ENCODE measurements at places on chromosomes 2 and 18.
A peak's percentile ranks its signal among the peaks of the same experiment; 100 is the strongest.

DNA sequence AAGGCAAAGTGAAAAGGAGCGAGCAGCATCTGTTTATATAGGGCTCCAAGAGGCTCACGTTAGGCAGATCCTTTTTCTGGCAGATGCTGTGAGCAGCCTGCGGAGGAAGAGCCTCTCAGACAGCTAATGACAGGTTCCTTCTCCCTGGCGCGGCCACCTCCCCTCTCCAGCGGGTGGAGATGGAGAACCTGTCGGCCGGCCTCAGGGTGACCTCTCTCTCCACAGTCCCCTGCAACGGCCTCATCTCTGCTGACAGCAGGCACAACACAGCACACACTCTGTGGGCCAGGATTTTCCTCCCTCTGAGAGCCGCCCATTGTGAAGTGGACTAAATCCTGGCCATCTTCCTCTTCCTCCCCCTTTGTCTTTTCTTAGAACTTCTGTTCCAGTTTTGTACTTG lies 119.8 kb downstream of the PRKCE start:
- no peak for DNase-seq

DNA sequence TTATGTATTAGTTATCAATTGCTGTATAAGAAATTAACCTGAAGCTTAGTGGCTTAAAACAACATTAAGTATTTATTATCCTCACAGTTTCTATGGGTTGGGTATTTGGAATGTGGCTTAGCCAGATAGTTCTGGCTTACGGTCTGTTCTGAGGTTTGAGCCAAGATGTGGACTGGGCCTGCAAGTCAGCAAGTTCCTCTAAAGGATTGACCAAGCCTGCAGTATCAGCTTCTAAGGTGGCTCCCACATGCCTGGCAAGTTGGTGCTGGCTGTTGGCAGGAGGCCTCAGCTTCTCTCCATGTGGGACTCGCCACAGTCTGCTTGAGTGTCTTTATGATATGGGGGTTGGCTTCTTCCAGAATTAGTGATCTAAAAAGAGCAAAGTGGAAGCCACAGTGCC lies 45.0 kb upstream of the TCF4 start:
- DNase-seq: no peak

DNA sequence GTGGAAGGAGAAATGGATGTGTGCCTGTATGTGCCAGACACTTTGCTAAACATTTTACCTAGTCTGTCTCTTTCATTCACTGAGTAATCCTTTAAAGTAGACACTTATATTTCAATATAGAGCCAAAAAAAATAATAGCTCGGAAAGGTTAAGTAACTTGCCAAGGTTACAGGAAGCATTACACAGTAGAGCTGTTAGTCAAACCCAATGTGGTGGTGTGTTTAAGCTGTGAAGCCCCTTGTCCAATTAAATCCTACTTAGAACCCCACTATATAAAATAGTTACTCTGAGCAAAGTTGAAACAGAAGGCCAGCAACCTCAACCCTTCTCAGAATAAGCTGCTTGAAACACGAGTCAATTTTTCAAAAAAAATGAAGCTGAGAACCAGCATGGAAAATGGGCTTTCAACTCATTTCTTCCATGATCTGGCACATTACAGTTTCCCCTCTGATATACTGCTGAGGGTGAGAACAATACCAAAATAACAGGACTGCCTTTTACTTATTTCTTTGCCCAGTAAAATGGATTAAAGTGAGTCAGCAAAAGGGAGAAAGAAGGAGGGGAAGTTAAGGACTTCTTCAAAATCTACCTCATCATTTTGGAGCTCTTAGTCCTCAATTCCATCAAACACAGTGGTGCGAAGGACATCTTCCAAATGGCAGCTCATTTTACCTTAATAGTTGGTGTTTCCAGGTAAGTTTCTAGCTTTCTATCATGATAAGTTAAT lies 7.9 kb downstream of the RDH14 start:
- no peak for DNase-seq

DNA sequence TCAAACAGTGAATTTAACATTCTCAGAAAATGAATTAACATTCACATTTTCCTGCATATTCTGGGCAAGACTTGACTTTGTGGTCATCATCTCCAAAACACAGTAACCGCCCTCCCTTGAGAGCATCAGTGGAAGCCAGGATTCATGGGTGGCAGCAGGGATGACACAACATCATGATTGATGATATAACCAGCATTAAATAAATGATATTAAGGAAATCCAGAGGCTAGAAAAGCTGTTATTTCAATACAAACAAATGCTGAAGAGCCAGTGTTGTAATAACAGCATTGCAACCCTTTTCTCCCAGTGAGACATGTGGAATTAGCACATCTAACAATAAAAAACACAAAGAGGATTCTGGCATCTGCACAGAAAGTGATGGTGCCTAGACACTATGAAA lies 41.1 kb downstream of the CDC42EP3 start:
- DNase-seq: no peak

DNA sequence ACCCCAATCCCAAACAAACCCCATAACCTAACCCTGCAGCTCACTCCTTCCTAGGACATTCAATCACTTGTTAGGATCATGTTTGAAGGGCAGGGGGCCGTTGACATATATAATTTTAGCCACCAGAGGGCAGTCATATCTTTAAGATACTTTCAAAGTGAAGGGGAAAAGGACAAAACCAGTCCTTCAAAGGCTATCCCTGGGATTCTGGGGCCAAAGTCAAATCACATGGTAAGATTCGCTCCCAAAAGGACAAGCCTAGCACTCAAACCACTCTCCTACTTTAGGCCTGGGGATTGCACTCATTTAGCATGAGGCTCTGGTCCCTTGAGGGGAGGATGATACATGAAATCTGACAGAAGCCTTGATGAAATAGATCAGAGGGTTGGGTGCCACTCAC lies 44.6 kb downstream of the HAUS1 start:
- peak; percentile 60 for DNase-seq

DNA sequence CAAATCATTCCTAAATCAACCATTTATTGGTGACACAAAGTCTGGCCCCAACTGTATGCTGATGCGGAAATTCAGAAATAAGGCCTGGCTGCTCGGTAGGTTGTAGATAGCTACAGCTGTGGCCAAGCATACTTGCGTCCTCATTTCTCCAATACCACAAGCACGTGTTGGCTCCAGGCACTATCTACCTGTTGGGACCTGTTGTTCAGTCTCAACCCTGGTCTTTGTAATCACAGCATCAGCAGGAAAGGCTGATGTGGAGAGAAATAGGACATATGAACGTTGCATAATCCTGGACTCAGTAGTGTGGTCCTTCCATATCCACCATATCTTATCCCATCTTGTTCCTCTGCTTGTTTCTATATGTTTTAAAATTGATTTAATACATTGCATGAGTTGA lies 212.6 kb downstream of the PMAIP1 start:
- DNase-seq: no peak

DNA sequence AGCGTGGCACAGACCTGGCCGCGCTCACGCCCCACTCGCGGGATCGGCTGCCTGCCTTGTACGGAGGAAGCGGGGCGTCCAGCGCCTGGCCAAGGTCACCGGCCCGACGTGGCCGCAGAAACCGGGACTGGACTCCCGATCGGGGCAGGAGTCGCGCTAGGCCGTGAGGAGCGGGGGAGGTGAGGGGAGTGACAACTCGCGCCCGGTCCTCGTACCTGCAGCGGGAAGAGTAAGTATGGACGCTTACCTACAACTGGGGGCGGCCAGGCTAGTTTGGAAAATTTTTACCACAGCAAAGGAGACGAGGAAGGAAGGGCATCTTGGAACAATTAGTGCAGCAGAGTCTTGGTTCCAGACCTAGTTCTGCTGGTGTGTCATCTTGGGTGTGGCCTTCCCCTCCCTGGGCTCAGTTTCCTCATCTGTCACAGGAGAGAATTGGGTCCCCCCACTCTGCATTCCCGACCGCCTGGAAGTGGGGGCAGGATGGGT lies 693 bp downstream of the UBE2F start:
- DNase-seq: peak; percentile 62

- no peak for DNase-seq
Observed at GRCh38 chr2:112092286-112093041, 37.4 kb downstream of the TMEM87B start.

All from ecto neural progenitor cell (in vitro differentiated cells).